ENCODE measurements at places on chromosomes 3 and 15. TPM values are rescaled to one million over a fixed set of nuclear protein-coding genes. Genes with fewer than 3 reads are reported as not detected.

CLDN18 gene
- not detected for total RNA-seq

VWA5B2 gene
- total RNA-seq: not detected

DNA sequence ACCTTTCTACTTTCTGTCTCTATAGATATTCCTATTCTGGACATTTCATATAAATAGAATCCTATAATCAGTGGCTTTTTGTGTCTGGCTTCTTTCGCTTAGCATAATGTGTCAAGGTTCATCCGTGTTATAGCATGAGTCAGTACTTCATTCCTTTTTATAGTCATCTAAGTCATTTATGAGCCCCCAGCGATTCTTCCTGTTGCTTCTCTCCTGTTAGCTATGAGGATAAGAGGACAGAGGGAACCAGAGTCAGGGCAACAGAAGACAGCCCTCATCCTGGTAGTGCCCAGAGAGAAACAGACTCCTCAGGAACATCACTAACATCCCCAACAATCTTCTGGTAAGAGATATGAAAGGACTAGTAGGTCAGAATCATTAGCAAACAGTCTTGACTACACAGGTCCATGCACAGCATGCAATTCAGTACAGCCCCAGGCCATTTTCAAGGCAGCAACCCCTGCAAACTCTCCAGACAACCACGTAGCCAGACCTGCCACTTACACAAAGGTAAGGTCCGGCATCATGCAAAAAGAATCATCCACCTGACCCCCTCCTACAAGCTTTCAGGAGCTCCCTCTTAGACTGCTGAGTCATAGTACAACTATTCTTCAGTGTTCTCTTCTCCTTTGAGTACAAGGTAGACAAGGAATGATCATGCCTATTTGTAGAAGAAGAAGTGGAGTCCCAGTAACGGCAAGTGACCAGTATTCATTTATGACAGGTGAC lies 91.5 kb downstream of the MYLK start:
- no peak for DNase-seq

DNA sequence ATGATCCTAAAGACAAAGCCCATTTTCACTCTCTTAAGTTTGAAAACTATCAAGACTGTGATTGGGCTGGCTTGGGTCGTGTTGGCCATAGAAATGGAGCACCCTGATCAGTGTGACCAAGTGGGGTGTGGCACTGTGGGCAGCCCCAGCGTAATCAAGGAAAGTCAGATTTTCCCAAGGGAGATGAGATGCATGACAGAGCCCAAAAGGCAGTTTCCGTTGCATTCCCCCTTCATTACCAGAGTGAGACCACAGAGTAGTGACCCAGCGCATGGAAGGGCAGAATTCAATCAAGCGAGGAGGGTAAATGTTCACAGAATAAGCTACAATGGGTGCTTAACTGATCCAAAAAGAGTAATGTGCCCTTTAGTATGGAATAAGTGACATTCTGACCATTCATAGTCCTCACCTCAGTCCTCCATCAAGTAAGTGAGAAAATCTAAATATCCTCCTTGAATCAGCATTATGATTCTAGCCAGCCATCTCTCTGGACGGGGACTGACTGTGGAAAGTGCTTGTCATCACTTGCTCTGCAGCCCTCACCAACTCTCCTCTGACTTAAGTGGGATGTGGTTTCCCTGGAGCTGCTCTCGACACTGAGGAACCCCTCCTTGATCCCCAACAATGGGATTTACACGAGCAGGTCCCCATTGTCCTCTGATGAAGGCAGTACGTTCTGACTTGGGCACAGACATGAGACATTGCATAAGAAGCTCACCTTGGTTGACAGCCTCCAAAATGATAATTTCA lies 430.5 kb downstream of the OCA2 start:
- DNase-seq: no peak

GRCh38 chr15:81152339-81152738 lies 18.3 kb downstream of the CFAP161 start:
- DNase-seq: no peak

CIP2A gene
- total RNA-seq: 2.7 TPM

DNA sequence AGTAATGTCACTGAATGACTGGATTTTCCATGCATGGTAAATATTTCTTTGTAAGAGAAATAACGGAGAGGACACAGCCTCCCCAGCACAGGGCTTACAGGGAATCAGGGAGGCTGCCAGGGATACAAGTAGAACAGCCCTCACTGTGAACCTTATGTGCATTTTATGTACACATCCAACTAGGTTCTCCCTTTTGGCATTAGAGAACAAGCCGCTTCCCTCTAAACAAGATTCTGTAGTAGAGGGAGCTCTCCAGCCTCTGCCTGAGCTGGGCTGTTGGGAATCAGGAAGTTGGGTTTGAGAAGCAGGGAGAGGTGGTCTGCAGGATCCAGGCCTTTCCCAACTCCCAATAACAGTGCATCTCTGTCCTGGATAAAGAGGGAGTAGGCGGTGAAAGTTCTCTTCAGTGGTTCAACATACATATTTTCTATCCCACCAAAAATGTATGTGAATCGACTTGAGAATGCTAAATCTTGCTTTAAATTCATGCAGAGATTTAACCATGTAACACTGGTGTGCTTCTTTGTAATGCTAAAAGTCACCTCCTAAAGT lies 83.7 kb downstream of the ARNT2 start:
- no peak for DNase-seq

GRCh38 chr15:43792761-43793476 lies 799 bp downstream of the SERF2 start:
- peak; percentile 68 for DNase-seq

GRCh38 chr3:186589856-186590579 lies 19.5 kb downstream of the DNAJB11 start:
- no peak for DNase-seq

DNA sequence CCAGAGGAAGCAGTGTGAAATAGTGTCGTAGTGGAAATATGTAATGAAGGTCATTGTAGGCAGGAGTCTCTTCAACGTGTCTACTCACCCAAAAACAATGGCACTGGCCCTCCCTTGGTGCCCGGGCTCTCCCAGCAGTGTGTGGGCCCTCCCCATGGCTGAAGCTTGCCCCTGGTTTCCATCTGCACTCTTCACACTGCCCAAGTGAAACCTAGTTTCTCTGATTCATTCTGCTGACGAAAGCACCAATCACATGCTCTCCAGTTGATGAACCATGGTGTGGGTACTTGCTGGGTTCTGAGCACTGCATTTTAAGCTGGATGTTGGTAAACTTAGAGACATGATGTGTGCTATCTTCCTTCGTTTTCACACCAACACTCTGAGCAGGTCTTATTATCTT lies 61.0 kb upstream of the AGBL1 start:
- no peak for DNase-seq

- DNase-seq: no peak
These were observed 478.9 kb upstream of the GBE1 start for GRCh38 chr3:82240322-82240721.

Measured in CD4-positive, alpha-beta T cell (primary cell).